ENCODE measurements at places on chromosomes 12 and 14. TPM values are rescaled to one million over a fixed set of nuclear protein-coding genes. Genes with fewer than 3 reads are reported as not detected.

Gene GPD1
- 0.24 TPM for total RNA-seq

Gene AVPR1A
- not detected for total RNA-seq

Gene TROAP
- 87.0 TPM for total RNA-seq

Gene GCN1
- 49.7 TPM for total RNA-seq

Gene DCN
- 0.32 TPM for total RNA-seq

Gene TBX5
- not detected for total RNA-seq

Gene PMCH
- total RNA-seq, result not detected

Gene TEP1
- total RNA-seq, result 8.8 TPM

Gene HNF1A
- total RNA-seq, result 0.10 TPM

Gene KLRK1
- total RNA-seq, result not detected

Gene CNTN1
- total RNA-seq, result 0.02 TPM

Gene CIDEB
- 0.20 TPM for total RNA-seq

Gene VDR
- total RNA-seq, result 0.10 TPM

DNA sequence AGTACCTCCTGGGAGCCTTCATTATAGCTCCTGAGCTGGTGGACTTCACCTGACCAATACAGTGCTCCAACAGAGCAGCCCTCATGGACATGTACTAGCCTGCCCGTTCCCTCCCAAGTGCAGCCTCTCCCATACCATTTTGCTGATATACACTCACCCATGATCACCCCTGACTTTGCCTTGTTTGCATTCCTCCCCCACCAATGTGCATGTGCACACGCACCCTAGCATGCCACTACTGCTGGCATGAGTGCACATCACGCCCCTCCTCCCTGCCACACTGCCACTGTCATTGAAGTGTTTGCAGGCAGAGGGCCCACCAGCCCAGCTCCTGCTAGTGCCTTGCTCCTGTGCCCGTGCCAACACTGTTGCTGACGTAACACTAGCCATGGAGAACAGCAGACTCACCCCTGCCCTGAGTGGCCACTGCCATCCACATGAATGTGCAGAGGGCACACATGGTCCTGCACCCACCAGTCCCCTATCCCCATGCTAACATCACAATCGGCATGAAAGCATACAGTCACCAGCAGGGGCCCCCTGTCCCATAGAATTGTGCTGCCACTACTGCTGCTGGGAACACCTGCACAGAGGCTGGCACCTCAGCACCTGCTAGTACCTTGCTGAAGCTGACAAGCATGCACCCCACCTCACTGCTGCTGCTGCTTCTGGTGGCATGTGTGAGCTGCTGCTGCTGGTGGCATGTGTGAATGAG is 110.3 kb downstream of the SINHCAF start:
- no peak for DNase-seq

DNA sequence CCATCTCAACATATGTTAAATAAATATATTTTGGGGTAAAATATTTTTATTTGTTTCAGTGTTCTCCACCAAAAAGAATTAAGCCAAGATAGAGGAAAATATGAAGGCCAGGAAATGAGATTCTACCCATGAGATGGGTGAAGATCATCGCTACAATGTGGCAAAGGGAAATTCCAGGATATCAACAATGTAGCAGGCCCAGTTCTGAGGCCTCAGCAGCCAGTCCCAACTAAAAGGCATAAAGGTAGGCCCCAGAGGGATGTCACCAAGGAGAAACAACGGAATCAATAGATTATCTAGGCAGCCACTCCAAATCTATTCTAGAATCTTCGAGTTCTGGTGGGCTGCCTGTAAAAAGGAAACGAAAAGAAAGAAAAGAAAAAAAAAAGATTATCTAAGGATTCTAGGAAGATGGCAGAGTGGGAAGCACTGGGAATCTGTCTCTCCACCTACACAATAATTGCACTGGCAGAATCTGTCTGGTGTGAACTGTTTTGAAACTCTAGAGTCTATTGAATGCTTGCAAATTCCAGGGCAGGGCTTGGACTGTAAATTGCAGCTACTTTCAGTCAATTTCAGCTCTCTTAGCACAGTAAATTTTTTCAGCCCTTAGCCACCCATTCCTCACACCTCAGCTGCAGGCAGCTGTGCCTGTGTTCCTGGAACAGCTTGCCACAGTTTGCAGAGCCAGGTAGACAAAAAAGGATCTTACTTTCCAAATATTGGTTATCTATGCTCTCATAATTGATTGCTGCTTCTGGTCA is 33.1 kb upstream of the MMP19 start:
- no peak for DNase-seq

GRCh38 chr12:132388379-132389015 is 59.1 kb upstream of the GALNT9 start:
- no peak for DNase-seq

DNA sequence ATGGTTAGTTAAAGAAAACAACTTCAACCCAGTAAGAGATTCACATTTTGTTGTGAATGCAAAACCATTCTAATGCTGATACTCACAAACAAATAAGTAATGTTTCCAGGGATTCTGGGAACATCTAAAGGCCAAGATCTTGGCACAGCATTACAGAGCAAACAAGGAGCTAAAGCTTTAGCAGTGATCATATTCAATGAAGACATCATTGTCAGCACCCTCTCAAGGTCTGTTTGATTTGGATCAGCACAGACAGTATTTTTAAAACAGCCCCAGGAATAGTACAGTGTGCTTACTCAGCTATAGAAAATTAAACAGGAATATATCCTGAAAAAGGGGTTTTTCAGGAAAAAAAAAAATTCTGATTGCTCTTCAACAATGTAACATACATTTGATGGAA is 71.4 kb downstream of the TMEM260 start:
- DNase-seq, result no peak

- no peak for DNase-seq
Measured at GRCh38 chr14:75469164-75469563, 41.3 kb downstream of the JDP2 start.

DNA sequence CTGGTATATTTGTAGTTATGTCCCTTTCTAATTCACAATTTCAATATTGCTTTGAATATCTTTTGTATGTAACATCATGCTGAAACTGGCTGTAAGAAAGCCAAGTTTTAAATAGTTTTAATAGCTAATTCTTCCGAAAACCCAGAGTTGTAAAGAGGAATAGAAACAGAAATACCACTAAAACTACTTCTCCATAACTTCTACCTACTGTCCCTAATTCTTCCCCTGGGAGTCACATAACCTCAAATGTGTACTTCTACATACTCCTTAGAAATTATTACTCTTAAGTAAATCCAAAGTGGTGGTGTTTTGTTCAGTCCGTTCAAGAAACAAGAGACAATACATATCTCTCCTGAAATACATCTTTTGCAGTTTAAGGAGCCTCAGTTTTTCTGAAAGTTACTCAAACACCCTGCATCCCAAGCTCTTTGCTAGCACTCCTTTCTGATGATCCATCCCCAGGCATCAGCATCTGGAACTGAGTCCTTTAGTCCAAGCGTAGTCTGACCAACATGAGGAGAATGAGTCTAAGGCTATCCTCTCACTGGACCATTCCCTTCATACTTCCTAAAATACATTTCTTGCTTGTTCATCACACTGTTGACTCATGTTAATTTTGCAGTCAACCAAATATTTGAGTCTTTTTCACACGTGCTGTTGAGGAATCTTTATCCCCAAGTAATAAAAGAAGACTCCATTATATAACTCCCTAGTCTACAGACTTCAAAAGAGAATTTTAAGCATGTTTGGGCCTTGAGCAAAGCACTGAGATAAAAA is 214.3 kb upstream of the NUDT4 start:
- no peak for DNase-seq

GRCh38 chr12:39966721-39967120 is 139.2 kb downstream of the SLC2A13 start:
- DNase-seq, result no peak

- no peak for DNase-seq
Measured at GRCh38 chr14:36510078-36510799, 9.8 kb downstream of the NKX2-1 start.

GRCh38 chr14:61744238-61744637 is 18.0 kb upstream of the SNAPC1 start:
- no peak for DNase-seq

DNA sequence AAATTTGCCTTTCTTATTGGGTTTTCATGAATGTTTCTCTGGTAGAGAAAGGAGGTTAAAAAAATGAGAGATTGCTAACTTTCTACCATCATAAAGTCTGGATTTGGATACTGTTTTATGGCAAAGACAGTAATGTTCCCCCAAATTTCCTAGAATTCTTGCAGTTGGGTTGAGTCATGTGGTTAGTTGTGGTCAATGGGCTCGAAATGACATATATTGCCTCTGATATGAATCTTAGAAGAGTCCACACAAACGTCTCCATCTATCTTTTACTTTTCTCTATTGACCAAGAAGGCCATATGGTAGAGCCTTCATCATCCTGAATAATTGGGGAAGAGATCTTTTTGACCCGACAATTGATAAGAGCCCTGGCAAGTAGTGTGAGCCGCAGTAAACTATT is 119.5 kb upstream of the PMCH start:
- no peak for DNase-seq

- no peak for DNase-seq
Measured at GRCh38 chr14:94532447-94532846, 23.2 kb upstream of the SERPINA12 start.

GRCh38 chr12:46435625-46436024 is 63.1 kb upstream of the SLC38A2 start:
- DNase-seq, result no peak

- DNase-seq, result no peak
Measured at GRCh38 chr12:11943919-11944700, 126.6 kb upstream of the BCL2L14 start.

GRCh38 chr14:32142754-32143437 is 58.9 kb upstream of the RNU6-7 start:
- no peak for DNase-seq

DNA sequence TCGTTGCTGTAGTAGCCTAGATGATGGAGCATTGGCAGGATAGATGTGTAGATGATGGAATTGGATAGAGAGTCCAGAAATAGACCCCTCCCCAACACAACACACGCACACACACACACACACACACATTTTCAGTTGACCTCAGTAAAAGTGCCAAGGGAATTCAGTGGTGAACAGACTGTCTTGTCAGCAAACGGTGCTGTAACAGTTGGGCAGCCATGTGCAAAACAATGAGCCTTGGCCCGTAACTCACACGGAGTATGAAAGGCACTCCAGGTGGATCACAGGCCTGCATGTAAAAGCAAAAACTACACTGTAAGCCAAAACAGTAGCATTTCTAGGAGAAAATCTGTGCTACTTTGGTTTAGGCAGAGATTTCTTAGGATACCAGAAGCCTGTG is 87.8 kb downstream of the DDX51 start:
- no peak for DNase-seq

DNA sequence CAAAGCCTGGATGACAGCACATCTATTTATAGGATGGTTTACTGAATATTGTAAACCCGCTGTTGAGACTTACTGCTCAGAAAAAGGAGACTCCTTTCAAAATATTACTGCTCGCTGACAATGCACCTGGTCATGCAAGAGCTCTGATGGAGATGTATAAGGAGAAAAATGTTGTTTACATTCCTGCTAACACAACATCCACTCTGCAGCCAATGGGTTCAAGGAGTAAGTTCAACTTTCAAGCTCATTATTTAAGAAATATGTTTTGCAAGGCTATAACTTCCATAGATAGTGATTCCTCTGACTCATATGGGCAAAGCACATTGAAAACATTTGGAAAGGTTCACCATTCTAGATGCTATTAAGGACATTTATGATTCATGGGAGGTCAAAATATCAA is 201.7 kb downstream of the SNAPC1 start:
- no peak for DNase-seq

GRCh38 chr12:32255588-32255987 is 143.8 kb upstream of the FGD4 start:
- DNase-seq, result no peak

GRCh38 chr12:94997726-94998125 is 5.8 kb downstream of the NDUFA12 start:
- no peak for DNase-seq
